Stimulated activated CD4-positive, alpha-beta T cell treated with anti-CD3 and anti-CD28 coated beads, TNF-alpha, amount 100 ng/mL, for 24 hours (primary cell): ENCODE measurements at places on chromosomes 16 and 17.

GRCh38 chr16:969508-970385, 1.0 kb downstream of the LMF1 start:
- DNase-seq = no peak

DNA sequence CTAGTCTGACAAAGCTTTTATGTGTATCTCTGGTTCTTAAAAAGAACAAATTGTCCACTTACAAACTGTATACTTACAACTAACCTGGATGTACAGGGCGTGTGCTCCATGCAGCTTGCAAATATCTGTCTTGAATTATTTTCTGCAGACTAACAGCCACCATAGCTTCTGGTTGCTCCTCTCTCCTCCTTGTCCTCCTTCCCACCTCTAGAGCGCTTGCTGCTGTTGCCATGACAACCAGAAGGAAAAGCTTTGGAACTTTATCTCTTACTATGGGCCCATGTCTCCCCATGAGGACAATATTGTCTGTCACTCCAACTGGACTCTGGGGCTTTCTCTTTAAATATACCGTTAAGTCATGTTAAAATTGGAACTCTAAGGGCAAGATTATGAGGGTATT, 71.5 kb upstream of the DHX40 start:
- DNase-seq = no peak

DNA sequence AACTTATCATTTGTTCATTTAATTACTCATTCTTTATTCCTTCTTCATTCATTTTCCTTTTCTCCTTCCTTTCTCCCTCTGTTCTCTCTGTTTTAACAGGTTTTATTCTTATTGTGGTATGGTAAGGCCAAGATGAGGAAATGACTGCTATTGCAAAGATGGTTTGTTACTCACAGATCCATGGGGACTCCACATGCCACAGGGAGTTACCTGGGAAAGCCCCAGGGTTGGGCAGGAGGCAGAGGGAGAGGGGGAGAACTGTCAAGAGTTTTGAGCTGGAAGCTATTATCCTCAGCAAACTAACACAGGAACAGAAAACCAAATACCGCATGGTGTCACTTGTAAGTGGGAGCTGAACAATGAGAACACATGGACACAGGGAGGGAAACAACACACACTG, 453.3 kb downstream of the WWOX start:
- DNase-seq = no peak

- DNase-seq = no peak
Measured at GRCh38 chr16:50275098-50275415, 8.7 kb downstream of the ADCY7 start.

GRCh38 chr17:47836601-47837000, 4.5 kb downstream of the SCRN2 start:
- DNase-seq = no peak

- DNase-seq = peak; percentile 73
Measured at GRCh38 chr16:71882505-71883167, 1.3 kb downstream of the ZNF821 start.

DNA sequence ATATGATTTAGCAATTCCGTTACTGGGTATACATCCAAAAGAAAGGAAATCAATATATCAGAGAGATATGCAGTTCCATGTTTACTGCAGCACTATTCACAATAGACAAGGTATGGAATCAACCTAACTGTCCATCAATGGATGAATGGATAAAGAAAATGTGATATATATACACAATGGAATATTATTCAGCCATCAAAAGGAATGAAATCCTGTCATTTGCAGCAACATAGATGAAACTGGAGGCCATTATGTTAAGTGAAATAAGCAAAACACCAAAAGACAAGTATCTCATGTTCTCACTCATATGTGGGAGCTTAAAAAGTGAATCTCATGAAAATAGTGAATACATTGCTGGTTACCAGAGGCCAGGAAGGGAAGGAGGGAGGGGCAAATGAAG, 390.8 kb downstream of the ZFHX3 start:
- no peak for DNase-seq

GRCh38 chr17:75060434-75061054, 13.5 kb downstream of the KCTD2 start:
- no peak for DNase-seq

GRCh38 chr16:79573884-79574283, 26.7 kb downstream of the MAF start:
- no peak for DNase-seq

GRCh38 chr16:3961449-3961849, 80.9 kb upstream of the CREBBP start:
- no peak for DNase-seq

DNA sequence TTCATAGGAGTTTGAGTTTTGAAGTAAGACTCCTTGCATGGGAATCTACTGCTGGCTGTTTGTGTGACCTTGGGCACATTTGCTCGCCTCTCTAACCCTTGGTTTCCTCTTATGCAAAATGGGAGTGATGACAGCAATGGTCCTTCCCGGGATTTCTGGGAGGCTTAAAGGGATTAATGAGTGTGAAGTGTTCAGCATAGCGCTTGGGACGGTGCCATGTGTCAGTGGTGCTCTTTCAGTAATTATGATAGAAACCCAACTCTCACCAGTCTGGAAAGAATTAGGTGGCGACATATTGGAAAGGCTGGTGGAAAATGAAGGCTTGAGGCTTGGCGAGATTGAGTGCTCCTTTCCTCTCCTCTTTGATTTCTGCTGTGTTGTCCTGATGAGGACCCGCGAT, 429.2 kb upstream of the EEF2KMT start:
- DNase-seq = no peak

GRCh38 chr16:7246578-7246977, 86.1 kb upstream of the RBFOX1 start:
- no peak for DNase-seq

DNA sequence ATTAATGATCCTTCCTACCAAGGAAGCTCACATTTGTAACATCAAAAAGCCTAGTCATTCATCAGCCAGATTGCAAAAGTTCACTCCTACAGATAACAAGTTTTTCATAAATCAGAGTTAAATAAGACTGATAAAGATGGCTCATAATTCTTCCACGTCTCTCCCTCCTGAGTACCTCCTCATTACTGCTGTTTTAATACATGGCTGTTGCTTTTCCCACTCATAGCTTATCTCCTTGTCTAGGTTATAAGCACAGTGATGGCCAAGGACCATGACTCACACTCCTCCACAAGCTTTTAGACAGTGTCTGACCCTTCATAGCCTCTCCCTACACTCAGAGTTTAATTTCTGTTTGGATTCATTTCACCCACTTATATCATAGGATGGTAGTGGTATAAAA, 100.9 kb upstream of the MON1B start:
- no peak for DNase-seq

- DNase-seq = no peak
Measured at GRCh38 chr17:156946-157345, 19.6 kb downstream of the SCGB1C2 start.

DNA sequence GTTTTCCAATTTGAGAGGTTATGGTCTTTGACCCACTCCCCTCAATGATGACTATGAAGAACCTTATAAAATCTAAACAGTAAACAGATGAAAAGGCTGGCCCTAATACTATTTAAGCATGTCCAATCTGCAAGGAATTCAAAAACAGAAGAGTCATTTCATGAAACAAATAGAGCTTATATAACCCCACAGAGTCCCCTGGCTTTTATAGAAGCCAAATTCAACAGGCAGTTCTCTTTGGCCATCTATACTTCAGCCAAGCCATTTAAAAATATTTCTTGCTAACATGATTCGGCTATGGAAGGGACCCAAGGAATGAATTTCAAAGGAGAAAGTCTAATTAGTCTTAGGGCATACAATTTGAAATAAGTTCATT, 43.4 kb downstream of the SPOP start:
- no peak for DNase-seq

GRCh38 chr16:76784530-76784929, 406.5 kb upstream of the MON1B start:
- DNase-seq = no peak

- no peak for DNase-seq
Measured at GRCh38 chr17:32870027-32870670, 6.8 kb downstream of the MYO1D start.

GRCh38 chr16:85573696-85574641, 39.2 kb upstream of the GSE1 start:
- DNase-seq = no peak

DNA sequence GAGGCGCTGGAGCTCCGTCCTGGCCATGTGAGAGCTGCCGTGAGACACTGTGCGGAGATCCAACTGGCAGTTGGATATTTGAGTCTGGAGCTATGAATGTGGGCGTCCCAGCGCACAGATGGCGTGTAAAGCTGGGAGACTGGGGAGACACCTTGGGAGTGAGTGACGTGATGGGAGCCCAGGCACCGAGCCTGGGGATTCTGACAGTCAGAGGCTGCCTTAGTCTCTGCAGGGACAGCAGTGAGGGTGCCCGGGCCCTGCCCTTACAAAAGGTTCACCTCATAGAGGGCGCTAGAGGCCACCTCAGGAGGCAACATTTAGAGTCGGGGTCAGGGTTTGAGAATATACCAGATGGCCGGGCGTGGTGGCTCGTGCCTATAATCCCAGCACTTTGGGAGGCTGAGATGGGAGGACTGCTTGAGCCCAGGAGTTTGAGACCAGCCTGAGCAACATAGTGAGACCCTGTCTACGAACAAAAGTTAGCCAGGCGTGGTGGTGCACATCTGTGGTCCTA, 194.1 kb upstream of the GSE1 start:
- no peak for DNase-seq

DNA sequence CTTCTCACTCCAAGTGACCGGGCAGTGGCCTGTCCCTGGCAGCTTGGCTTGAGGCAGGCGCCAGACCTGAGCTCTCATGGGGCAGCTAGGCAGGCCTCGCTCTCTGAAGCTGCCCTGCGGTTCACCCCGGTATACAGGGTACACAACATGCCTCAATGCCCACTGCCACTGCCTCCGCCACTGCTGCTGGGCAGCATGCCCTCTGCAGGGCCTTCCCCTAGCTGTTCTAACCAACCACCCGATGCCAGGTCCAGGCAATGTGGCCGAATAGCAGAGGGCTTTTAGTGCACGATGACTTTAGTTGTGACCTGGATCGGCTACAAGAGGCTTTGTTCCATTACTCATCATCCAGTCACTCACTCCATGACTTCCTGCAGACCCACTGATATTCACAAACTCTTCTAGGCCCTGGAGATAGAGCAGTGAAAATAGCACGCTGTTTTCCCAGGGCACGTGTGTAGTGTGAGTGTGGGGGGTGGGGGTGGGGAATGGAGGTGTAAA, 19.7 kb downstream of the CDC42EP4 start:
- no peak for DNase-seq

- DNase-seq = no peak
Measured at GRCh38 chr16:70407811-70408274, 31.1 kb downstream of the ST3GAL2 start.

DNA sequence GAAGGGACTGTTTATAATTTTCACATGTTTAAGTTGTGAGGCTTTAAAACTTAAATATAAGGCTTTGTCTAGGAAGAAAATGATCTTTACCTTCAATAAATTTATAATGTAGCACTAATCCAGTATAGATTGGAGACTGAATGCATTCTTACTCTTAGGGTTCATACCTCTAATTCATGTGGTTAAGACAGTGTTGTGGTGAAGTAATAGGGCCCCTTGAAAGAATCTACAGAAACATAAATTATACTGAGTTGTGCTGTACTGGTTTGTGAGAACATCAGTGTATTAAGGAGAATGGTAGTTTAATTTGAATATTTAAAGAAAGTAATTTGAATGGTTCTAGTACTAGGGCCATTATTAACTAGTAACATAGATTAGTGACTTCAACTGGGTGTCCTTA, 13.7 kb downstream of the HAPSTR1 start:
- DNase-seq = no peak

DNA sequence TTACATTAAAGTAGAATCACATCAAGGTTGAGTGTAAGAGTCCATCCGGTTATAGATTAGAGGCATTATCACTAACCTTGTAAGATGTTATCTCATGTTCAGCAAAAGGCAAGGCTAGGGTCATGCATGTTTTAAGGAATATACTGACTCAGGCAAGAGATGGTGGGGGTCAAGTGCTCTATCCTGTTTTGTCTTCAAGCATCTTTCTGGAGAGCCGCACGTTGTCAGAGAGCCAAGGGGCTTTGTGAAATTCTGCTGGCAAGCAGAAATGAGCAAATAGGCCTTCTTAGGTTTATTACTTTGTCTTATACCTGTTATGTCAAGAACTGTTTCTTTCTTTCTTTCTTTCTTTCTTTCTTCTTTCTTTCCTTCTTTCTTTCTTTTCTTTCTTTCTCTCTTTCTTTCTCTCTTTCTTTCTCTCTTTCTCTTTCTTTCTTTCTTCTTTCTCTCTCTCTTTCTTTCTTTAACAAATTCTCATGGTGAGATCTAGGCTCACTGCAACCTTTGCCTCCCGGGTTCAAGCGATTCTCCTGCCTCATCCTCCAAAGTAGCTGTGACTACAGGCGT, 47.3 kb upstream of the IL34 start:
- no peak for DNase-seq

GRCh38 chr16:56871172-56871593, 6.2 kb downstream of the SLC12A3 start:
- DNase-seq = no peak

DNA sequence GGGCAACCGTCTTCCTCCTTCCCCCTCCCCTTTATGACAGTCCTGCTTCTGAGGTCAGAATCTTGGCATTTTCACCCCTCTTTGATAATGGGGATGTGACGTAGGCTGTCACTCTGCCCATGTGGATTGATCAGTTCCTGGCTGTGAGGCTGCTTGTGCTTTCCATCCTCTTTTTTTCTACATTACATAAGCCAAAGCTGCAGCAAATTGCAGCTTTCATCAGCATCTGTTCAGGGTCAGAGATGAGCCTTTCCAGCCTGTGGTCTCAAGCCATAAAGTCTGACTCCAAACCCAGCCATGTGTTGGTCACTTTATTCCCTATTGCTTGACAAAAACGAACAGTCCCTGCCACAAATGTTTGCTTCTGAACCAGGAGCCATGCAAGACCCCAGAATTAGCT, 535.1 kb downstream of the CDH11 start:
- no peak for DNase-seq

DNA sequence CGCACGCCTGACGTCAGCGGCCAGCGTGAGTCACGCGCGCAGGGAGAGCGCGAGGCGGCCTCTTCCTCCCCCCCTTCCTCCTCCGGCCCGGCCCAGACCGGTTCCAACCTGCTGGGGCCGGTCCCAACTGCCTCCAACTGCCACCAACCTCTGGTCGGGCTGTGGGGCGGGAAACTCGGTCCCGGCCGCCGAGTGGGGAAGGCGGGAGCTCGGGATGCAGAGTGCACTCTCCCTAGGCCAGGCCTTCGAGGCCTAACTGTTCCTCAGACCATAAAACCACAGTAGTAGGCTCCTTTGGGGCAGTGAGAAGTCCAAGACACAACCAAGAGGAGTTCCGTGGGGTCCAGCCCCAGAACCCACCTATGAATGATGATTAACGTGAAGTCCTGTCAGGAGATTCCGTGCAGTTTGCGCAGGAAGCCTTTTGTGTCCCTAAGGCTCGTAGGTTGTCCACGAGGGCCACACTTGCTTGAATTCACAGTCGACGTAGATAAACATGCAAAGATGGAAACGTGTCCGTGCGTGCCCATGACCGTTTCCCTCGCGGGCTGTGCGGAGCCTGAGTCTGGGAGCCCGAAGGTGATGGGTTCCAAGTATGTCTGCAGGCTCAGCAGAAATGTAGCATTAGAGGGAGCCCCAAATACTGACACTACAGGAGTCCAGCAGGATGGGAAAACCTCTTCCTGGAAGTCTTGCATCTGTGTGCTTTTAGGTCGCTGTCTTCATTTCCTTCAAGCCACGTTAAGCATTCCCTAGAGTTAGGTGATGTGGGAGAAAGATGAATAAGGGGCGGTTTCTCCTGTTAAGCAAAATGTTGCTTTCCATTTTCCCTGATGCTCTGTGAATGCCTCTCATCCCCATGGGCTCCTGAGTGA, 647 bp downstream of the UNK start:
- peak; percentile 78 for DNase-seq

- DNase-seq = no peak
Measured at GRCh38 chr17:37430051-37430627, 23.5 kb downstream of the TADA2A start.
